DMS153 (cell line): ENCODE measurements at places on chromosomes 6 and 20.

DNA sequence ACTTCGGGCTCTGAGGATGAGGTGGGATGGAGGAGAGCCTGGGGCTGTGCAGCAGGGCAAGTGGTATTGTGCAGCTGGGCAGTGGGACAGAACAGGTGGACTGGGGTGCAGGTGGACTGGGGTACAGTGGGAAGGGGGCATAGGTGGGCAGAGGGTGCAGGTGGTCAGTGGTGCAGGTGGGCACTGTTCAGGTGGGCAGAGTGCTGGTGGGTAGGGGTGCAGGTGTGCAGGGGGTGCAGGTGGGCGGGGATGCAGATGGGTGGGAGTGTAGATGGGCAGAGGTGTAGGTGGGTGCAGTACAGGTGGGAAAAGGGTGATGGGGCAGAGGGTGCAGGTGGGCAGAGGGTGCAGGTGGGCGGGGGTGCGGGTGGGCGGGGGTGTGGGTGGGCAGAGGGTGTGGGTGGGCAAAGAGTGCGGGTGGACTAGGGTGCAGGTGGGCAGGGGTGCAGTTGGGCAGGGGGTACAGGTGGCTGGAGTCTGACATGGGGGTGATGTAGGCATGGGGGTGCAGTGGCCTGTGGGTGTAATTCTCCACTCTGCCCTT lies 20.4 kb downstream of the BHLHE23 start:
- no peak for DNase-seq

- DNase-seq: peak; percentile 80
Observed at GRCh38 chr20:43940518-43941225, 26.0 kb downstream of the TOX2 start.

GRCh38 chr6:91566467-91566866 lies 979.6 kb upstream of the MAP3K7 start:
- DNase-seq: no peak

DNA sequence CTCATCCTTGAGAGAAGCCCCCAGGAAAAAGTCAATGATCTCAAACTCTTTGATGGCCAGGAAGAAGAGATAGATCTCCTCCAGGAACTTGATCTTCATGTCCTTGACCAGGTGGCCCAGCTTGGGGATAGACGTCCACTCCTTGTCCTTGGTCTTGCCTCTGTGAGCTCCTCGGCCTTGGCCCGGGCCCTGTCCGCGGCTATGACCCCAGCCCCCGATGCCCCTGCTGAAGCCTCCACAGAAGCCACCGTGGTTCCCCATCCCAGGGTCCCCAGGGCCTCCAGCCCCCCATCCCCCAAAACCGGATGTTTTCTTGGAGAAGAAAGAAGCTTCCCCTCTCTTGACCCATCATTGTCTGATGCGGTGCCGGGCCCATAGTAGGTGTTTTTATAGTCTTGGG lies 195.1 kb downstream of the ZMYND8 start:
- DNase-seq: no peak

GRCh38 chr6:72182337-72183246 lies 296.2 kb downstream of the RIMS1 start:
- DNase-seq: peak; percentile 46

DNA sequence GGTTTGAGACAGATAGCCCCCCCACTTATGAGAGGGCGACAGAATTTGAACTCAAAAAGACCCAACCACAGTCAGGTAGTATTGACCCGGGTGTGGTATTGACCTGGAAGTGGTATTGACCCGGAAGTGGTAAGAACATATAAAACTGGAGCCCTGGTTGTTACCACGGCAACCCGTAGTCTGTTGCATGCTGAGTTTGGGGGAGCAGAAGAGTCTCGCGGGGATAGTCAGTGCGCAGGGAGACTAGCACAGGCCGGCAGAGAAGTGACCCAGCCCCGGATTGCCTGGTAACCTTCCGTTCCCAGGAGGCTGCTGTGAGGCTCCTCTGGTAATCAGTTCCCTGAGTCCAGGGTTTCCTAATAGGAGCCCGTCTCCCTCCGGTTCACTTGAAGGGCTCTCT lies 96.2 kb downstream of the SNX5 start:
- DNase-seq: no peak

DNA sequence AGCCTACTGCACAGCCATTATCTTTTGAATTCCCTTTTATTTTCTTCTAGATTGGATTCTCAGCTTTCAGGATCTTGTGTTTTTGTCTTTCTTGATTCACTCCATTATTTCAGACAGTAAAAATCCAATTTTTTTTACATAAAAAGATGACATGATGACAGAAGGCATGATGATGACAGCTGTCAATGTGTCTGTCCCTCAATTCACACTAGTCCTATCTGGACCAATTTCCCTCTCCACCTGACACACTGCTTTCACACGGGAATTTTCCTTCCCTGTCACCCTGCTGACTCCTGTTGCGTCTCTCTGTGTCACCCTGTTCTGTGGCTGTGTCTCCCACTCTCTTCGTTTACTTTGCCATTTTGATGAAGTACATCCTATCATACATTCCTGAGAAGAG lies 73.6 kb downstream of the KHDC1L start:
- no peak for DNase-seq

DNA sequence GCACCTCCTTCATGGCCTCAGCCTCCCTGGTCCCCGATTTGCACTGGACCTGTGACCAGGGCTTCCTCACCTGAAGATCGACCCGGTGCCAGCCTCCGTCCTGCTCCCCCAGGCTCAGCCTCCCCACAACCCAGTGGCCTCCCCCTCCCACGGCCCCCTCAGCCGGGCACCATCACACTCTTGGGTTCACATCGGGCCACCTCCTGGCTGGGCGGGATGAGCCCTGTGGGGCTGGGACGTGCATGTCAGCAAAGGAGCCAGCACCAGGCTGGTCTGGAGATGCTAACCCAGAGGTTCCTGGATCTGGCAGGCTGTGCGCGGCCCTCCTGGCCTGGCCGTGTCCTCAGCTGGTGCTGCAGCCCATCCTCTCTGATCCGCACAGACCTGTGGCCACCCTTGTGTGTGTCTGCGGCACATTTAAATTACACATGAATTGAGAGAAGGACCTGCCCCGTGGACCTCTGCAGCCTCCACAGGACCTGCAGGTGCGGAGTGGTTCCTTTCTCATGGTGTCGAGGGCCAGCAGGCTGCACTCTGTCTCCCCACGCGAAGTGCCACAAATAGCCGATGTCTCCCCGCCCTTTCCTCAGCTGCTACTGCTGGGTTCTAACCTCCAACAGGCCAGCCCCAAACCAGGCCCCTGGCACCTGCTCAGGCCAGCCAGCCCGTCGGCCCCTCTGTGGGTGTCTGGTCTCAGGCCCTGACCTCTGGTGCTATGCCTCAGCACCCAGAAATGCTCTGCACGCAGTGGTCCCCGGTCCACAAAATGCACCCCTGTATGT lies 237.5 kb downstream of the ERMARD start:
- no peak for DNase-seq

DNA sequence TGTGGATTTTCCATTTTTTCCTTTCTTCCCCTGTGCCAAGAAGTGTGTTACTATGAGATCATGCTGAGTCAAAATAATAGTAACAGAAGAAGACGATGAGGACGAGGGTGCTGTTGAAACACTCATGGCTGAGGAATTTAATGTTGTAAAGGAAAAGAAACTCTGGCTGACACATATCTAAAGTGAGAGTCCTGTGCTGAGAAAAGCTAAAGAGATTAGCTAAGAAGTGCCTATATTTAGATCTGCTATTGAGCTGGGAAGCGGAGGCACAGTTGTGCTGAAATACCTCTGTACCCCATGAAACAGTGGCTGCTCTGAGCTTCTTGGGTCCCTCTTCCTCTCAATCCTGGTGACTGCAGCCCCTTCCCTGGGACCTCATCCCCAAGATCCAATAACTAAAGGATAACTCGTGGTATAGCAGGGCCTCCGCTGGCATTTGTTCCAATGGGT lies 1.1 kb upstream of the SYTL3 start:
- DNase-seq: no peak

DNA sequence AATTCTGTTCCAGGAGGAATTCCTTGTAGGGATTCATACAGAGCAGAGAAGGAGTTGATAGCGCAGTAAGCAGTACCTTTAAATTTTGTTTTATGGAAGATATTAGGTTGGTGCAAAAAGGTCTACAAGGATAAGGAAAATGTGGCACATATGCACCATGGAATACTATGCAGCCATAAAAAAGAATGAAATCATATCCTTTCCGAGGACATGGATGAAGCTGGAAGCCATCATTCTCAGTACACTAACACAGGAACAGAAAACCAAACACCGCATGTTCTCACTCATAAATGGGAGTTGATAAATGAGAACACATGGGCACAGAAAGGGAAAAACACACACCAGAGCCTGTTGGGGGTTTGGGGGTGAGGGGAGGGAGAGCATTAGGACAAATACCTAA lies 37.4 kb upstream of the TXLNB start:
- DNase-seq: no peak

DNA sequence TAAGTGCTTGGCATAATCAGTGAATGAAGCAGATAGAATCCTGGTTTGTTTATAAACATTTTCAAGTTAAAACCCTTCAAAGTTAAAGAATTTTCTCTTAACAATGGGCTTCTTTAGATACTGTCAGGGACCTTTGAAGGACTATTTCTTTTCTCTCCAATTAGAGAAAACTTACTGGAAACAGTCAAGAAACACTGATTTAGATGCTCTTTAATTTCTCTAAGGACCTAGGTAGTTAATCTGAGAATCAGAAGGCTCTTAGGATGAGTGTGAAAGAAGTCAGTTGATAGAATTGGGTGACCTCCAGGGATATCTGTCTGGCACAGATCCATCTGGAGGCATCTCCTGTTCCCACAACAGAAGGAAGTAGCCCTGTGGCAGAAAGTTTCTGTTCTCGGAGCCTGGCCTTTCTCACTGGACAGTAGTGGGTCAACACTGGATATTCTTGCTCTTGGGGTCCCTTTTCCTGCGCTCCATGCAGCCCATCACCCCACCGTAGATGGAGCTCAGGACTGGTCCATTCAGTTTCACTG lies 22.5 kb downstream of the KIAA0408 start:
- no peak for DNase-seq

DNA sequence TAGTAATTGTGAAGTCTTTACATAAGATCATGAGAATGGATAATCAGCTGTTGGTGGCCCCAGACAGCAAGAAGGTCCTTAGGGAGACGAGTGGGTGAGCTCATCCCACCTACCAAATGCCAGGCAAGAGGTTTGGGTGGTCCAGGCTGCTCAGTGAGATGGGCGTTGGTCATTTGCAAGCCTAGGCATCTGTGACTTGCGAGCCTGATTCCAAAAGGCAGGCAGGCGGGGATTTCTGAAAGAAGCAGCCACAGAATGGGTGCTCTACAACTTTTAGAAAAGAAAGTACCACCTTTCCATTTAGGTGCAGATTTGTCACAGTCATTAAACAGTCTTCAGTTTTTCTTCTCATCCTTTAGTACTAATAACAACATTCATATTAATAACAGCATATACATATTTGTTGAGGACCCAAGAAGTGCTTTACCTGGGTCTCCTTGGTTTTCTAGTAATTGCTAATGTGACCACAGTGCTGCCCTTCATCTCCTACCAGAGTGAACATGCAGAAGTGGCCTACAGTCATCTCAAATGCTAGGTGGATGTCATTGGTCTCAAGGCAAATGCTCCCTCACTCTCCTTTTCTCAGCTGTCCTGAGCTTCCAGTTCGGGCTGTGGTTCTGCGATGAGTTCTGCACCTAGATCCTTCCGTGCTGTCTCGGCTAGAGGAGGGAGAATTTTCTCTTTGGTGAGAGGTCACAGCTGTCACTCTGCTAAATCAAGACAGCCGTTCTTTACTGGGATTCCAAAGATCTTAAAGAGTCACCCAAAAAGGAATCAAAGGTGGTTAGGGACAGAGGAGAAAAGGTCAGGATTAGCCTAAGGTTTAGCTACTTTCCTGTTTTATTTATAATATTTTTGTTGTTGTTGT lies 2.7 kb downstream of the WRNIP1 start:
- DNase-seq: no peak
